Vagina (tissue), 2 donors: ENCODE measurements at places on chromosomes 16 and 17.

- no peak for DNase-seq
These were observed 53.9 kb upstream of the ALOX12 start for GRCh38 chr17:6941989-6942388.

DNA sequence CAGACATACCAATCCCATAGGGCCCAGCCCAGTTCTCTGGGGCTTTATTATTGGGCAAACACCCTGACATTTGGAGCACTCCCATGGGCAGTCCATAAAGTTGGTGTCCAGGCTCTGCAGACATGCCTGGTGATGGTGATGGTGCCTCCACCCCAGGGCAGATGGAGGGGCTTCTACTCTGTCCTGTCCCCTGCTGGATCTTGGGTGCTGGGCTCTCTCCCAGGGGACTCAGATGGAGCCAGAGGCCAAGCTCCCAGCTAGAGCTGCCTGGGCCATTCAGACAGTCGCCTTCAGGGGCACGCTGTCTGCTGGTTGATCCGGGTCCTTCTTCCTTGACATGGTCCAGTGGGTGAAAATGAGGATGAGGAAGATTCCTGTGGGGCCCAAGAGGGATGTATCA is 10.6 kb downstream of the CDH16 start:
- DNase-seq = no peak

DNA sequence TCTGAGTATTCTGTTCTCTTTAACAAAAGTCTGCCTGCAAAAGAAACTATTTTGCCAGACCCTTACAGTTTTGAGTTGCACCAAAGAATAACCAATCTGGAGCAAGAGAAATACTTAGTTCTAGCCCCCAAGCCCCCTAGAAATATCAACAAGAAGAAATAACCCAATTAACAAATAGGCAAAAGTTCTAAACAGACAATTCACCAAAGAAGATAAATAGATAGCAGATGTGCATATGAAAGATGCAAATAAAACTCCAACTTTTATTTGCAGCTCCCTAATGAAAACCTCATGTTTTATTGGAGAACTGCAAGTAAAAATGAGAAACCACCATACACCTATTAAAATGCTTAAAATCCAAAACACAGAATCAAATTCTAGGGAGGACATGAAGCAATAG is 1308.0 kb downstream of the CDH11 start:
- DNase-seq = no peak

GRCh38 chr16:70267516-70267915 is 15.8 kb upstream of the EXOSC6 start:
- no peak for DNase-seq

GRCh38 chr17:13996748-13997147 is 72.6 kb upstream of the COX10 start:
- no peak for DNase-seq

DNA sequence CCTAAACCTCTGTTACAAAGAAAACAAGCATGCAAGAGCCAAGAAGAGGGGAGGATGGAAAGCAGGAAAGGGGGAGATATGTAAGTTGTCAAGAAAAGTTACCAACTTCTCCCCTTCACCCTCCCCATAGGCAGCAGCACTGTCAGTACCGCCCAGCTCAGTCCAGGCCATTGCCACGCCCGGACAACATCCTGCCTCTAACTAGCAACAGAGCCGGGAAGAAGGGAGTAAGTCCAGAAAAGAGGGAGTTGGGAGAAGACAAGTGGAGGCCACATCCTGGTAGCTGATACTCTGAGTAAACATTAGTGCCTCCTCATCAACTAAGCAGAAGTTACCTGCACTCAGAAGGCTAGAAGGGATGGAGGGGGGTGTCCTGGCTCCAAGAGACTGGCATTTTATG is 113.6 kb downstream of the SMG6 start:
- no peak for DNase-seq

GRCh38 chr17:44115585-44116415 is 7.6 kb downstream of the HDAC5 start:
- DNase-seq = no peak

GRCh38 chr17:27743281-27743885 is 56.9 kb downstream of the NOS2 start:
- peak; percentile 19 for DNase-seq

DNA sequence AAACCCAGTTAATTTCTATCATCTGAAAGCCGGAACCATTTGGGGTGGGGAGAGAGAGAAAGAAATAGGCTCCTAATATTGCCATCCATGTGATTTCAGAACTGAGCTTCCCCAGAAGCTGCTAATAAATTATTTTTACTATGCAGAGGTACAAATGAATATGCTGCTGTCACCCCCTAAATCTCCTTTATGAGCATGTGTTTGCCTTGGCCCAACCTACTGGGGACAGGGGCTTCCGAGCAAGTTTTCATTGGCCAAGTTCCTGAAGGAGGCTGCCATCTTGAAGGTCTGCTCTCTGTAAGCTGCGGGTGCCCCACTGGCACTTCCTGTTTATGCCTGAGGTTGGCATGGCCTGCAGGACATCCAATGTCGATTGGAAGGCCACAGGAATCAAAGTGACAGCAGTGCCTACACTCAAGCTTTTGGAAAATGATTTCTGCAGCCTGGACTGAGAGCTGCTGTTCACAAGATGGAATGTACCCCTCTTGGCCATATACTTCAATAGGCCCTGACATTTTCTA is 194.7 kb downstream of the XYLT1 start:
- DNase-seq = no peak
